T-helper 2 cell (primary cell): ENCODE measurements at places on chromosomes 13 and 19.

DNA sequence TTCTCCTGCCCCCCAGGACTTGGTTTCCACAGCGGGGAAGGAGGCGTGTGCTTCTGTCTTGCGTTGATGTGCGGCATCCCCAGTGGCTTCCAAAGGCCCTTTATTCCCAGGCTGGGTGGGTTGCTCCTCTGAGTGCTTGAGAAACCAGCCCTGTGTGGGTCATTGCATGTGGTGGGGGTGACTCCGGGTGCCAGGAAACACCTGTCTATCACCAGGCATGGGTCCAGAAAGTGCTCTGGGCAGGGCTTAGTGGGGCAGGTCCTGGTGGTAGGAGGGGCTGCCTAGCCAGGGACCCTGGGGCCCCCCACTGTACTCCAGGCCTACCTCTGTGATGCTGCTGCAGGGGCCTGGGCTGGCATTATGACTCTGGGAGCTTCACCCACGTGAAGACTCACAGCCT, 9.6 kb downstream of the DDA1 start:
- no peak for DNase-seq

DNA sequence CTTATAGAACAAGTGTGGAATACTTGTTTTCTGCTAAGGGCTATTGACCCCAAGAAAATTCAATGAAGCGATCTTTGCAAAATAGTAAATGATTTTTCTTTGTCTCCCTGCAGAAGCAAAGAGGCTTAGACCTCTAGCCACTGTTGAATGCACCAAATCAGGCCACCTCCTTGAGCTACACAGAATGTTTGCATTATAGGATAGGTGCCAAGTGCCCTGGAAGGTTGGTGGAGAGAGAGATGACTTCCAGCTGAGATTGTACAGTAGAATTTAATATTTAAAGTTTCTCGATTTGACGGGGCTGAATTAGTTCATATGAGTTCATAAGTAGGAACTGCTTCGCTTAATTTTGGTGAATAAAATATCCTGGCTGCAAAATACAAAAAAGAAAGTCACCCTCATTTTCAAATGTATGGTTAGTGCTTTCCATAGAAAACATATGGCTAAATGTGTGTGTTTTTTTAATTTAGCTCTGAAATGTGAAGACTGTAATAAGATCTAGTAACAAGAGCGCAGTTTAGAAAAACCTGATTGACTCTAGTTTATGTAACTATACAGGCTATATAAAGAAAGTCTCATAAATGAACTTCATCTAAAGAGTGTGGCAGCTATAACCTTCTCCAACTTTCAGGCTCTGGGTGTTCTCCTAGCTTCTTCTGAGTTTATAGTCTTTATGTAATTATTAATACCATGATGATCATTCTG, 41.6 kb downstream of the LRCH1 start:
- DNase-seq = no peak

DNA sequence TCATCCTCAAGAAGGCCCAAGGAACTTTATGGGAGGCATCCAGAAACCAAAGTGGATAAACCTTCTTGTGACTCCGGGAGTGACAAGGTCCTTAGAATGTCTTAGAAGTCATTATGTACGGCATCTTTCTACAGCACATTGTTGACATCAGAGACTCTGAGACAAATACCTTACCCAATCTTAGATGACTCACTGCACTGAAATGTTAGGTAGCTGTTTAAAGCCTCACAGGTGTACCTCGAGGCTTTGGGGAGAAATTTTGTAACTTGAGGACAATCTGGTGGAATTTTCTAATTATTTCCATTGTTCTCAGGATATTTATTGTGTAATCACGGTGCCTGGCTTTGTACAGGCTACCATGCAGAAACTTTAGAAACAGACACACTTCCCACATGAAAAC, 14.8 kb upstream of the LGALS13 start:
- no peak for DNase-seq

- DNase-seq = no peak
Observed at GRCh38 chr13:44116562-44117332, 237.0 kb downstream of the LACC1 start.

DNA sequence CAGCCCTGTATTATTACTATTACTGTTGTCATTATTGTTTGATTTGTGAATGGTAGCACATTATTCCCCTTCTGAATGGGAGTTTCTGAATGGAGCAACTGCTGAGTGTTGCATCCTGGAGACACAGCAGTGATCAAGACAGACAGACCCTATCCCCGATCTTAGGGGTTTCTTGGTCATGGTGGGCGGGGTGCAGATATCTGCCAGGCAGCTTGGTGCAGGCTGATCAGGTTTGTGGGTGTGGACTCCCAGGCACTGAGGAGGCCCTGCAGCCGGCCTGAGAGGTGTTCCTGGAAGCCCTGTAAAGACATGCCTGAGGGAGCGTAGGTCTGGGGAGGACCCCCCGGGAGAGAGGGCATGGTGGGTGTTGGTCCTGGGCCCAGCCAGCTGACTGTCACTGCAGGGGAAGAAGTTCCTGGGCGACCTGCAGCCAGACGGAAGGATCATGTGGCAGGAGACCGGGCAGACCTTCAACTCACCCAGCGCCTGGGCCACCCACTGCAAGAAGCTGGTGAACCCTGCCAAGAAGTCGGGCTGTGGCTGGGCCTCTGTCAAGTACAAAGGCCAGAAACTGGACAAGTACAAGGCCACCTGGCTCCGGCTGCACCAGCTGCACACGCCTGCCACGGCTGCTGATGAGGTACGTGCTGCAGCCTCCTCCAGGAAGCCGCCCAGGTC, 2.1 kb downstream of the MPND start:
- no peak for DNase-seq

DNA sequence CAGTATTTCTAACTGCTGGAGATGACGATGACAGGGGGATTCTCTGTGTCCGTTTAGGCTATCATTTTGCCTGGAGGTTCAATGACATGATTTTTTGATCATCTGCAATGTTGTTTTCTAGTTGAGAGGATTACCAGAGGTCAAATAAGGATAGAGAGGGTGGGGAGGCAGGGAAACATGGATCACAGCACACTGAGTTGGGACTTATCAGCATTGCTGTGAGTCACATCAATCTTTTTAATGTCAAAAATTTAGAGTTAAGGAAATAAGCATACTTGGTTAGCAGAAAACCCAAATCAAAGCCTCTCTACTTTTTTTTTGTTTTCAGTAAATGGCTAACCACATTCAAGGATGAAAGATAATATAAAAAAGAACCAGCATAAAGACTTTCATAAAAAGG, 43.0 kb upstream of the CSNK1A1L start:
- no peak for DNase-seq

- no peak for DNase-seq
Observed at GRCh38 chr13:103410002-103410401, 343.8 kb upstream of the SLC10A2 start.

DNA sequence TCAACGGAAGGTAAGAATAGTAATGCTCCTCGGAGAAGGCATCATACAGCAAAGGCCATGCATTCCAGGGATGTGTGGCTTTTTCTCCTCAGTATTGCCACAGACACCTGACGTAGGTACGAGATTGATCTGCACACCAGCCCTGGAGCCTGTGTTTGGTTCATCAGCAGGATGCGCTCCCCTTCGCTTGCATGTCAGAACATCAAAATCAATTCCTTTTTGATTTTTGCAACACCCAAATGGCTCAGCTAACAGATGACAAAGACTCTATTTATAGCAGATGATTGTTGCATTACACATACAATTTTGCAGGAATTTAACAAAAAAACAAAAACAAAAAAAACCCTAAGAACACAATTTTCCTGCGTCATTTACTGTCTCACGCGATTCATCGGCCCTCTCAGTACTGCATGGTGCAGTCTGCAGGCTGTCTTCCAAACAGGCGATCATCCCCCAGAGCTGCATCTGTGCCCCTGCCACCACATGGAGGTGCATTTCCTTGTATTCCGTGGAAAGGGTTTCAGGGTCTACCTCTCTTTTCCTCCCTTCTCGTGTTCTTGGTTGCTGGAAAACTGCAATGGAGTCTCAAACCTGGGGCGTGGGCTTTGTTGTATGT, 207.3 kb downstream of the TEX29 start:
- no peak for DNase-seq

GRCh38 chr13:103272770-103273169, 206.6 kb upstream of the SLC10A2 start:
- no peak for DNase-seq

- DNase-seq = no peak
Observed at GRCh38 chr19:16579381-16579780, 7.2 kb upstream of the SLC35E1 start.

- no peak for DNase-seq
Observed at GRCh38 chr19:4370418-4371041, 27.2 kb downstream of the MPND start.

DNA sequence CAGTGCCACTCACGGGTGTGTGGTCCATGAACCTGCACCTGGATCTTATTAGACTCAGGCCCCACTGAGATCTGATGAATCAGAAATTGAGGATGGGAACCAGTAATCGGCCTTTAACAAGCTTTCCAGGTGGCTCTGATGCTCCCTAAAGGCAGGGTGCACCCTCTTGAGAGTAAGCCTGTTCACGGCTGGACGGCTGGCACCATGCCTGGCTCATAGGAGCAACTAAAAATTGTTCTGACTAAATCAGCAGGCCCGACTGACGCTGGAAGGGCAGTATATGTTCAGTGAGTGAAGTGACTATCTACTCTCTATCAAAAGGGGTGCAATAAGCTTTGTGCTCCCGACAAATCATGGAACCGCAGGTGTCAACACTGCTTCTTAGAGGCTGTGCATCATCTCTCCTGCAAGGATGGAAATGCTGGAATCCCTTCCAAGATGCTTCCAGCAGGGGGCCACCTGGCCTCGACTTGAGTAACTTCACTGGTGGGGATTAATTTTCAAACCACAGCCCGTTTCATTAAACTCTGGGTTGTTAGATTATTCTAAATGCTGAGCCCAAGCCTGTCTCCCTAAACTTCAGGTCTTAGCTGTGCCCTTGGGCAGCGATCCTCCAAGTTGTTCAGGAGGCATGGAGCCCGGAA, 28.4 kb downstream of the TMTC4 start:
- DNase-seq = no peak

- DNase-seq = no peak
Observed at GRCh38 chr13:33401238-33401637, 115.7 kb upstream of the STARD13 start.

GRCh38 chr19:3252650-3253049, 28.2 kb downstream of the CELF5 start:
- no peak for DNase-seq

GRCh38 chr19:15633082-15633835, 7.4 kb upstream of the CYP4F3 start:
- DNase-seq = no peak

DNA sequence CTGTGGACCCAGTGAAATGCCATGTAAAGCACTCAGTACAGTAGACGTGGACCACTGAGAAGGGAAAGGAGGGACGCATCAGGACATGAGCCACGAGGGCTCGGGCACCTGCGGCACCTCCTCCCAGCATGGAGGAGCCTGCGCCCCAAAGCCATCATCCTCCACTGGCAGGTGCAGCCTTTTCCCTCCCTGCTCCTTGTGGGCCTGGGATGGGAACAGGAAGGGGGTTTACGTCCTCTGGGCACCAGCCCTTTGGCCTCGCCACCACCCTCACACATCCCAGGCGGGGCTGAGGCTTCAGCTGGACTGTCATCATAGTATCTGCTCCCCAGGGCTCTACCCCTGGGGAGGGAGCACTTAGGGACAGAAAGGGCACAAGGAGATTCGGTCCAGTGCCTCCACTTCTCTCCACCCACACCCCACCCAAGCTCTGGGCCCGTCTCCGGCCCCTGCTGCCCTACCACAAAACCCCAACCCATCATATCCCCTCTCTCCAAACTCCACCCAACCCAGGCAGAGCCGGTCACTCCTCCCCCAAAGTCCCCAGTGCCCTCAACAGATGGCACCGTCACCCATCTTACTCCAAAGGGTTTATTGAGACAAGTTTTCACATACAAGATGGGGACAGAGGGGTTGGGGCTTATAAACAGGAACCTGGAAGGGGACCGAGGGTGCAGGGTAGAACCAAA, 2.2 kb upstream of the PRKD2 start:
- no peak for DNase-seq

DNA sequence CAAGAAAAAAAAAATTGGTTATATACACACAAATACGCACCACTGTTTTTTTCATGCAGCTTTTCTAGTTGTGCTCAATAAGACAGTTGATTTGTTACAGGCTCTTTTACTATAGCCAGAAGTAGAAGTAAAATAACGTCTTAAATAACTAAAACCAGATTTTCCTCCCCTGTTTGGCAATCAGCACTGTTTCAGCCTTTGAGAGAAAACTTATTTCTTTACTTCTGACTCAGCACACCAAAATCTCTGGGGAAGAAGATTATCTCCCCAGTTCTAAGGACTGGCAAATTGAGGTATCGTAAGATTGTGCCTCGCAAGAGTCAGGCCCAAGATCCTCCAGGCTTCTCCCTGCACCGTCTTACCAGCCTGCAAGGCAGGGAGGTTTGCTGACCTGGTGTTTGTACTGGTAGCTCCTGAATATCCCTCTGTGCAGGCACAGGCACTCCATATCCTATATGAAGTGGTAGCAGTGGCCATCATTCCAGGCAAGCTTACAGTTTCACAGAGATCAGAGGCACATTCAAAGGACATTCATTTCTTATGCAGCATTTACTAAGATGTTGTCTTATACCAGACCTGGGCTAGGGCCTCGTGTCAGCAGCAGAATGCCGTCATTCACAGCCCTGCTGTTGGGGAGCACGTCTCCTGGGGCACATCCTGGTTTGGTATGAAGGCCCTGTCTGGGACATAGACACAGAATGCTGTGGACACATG, 268.2 kb downstream of the ZNF536 start:
- DNase-seq = no peak

GRCh38 chr19:37953171-37953917, 46.3 kb downstream of the SIPA1L3 start:
- DNase-seq = no peak

GRCh38 chr19:29590278-29590677, 15.8 kb upstream of the POP4 start:
- DNase-seq = no peak

DNA sequence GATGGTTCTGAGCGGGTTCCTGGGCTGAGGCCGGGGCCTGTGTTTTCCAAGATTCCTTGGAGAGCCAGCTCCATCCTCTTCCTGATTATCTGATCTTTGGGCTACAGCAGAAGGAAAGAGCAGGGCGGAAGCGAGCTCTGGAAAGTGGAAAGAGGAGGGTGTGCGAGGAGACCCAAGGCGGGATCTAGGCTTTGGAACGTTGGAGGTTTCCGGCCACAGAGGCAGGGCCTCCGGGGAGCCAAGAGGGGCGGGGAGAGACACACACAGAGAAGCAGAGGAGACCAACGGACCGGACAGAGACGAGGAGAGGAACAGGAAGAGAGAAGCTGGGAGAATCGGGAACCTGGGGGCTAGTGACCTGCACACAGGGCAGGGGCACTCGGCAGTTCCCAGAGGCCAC, at the start of gene CLEC11A:
Gene CLEC11A (plus strand): TSS at position 296 of the 400 bp plus-strand sequence. CDS start 162 bp downstream, outside the sequence.
- DNase-seq = no peak

DNA sequence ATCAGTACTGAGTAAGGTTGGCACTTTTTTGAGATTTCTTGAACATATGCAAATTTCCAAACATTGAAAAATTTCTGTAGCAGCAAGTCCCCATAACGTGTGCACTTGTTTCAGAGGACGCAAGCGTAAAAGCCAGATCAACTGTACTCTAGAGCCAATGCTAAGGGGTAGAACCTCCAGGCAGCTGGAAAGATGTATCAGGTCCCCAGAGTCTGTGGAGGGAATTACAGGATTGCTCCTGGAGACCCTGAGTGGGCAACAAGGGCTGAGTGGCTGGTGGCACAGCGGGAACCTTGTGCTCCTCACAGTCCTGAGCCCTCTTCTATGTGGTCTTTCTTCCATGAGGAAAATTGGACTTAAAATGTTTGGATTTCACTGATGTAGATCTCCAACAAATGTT, 53.9 kb upstream of the AMER2 start:
- no peak for DNase-seq

GRCh38 chr13:38418286-38418685, 68.6 kb downstream of the UFM1 start:
- no peak for DNase-seq

GRCh38 chr19:9729162-9729561, 39.4 kb downstream of the ZNF846 start:
- no peak for DNase-seq
